ENCODE measurements at places on chromosomes 4 and X.

GRCh38 chrX:27998666-27999065 is 17.4 kb upstream of the DCAF8L1 start:
- no peak for DNase-seq

- no peak for DNase-seq
Measured at GRCh38 chrX:129980001-129980401, 2.4 kb upstream of the BCORL1 start.

DNA sequence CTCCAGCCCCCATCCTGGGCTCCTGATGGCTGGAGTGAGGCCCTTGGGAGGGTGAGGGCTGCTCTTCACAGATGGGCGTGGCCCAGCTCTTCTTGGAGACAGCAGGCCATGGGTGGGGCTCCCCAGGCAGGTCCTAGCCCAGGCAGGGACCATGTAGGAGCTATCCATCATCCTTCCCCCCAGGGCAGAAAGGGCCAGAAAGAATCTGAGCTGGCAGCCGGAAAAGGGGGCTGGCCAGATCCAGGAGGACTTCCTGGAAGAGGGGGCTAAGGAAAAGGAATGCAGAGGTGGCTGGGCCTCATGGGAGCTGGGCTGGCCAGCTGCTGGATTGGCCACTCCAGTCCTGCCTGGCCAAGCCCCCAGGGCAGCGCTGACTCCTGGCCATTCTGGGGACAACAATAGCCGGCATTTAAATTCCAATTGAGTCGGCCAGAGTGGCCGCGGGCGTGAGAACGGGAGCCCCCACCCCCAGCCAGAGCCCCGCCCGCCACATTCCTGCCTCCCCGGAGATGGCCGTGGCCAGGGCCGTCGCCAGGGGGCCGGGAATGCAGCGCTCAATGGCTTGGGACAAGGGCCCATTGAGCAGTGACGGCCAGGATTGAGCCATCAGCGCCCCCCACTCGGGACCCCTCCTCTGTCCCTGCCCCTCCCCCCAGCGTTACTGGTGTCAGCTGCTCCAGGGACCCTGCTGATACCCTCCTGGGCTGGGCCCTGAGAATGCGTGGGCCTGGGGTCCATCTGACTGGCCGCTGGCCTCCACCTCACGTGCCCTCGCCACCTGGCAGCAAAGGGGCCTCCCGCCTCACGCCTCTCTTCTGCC is 15.1 kb upstream of the FGFR3 start:
- DNase-seq: no peak

DNA sequence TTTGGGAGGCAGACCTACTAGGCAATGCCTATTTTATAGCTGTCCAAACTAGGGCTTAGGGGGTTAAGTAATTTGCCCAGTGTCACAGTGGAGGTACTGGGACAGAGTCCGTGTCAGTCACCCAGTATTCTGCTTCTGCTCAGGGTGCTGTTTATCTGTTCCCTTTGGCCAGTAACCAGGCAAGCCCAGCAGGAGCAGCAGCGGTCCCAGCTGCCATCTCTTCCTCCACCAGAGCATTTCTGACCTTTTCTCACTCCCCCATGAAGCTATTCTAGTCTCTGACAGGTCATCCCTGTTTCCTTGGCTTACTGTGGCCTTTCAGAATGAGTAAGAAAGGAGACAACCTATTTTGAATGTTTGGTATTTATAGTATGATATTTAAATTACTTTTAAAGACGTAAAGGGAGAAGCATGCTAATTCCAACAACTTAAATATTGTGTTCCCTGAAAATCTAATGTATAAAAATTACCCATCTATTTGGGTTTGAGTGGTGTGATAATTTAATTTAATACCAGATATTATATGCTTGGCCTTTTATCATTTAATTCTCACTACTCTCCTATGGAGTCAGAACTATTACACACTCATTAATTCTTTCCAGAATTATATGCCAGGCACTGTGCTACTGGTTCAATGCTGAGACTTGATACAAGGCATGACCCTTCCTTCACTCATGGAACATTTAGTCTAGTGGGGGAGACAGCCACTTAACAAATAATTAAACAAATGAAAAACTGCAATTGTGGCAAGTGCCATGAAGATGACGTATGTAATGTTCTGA is 60.6 kb downstream of the RPS6KA3 start:
- DNase-seq: no peak

DNA sequence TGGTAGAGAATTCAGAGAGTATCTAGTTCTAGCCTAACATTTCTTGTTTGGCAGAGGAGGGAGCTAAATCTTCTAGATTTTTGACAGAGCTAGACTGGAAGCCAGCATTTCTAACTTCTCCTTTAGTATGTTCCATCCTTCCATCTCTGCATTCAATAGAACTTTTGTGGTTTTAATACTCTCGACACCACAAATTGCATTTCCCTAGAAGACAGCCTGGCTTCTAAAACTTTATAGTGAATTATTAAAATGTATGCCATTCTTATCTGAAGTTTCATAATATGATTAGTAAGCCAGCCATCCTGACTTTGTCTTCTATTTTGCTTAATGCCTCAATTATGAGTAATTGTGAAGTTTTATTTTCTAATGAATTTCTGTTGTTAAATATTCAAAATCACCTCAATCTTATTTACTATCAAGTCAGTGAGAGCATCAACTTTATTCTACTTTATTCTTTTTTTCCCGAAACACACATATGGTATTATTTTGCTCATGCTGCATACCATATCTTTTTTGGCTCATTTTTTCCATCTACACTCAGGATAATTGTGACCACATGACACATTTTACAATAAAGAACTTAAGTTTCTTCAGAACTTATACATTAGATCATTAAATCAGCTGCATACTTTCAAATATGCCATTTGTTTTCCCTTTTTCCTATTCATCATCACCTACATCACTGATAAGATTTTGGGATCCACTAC is 30.2 kb downstream of the EDNRA start:
- DNase-seq: no peak

GRCh38 chr4:106366026-106366425 is 2.6 kb downstream of the GIMD1 start:
- DNase-seq: no peak

GRCh38 chr4:23911675-23912455 is 22.0 kb upstream of the PPARGC1A start:
- DNase-seq: no peak

DNA sequence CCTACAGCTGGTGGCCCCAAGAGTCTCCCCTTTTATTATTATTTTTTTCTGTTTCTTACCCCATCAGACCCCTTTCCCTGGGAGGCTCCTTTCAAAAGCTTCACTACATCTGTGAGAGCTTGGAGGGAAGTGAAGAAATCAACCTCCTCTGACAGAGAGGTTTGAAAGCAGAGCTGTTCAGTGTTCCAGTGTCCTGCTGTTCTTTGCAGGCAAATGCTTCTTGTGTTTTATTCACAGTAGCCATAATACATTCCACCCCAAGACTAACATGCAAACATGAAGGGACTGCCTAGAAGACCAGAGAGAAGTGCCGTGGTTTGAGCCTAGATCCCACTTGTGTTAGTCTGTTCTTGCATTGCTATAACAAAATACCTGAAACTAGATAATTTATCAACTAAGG is 192.1 kb downstream of the PTTG2 start:
- DNase-seq: no peak

DNA sequence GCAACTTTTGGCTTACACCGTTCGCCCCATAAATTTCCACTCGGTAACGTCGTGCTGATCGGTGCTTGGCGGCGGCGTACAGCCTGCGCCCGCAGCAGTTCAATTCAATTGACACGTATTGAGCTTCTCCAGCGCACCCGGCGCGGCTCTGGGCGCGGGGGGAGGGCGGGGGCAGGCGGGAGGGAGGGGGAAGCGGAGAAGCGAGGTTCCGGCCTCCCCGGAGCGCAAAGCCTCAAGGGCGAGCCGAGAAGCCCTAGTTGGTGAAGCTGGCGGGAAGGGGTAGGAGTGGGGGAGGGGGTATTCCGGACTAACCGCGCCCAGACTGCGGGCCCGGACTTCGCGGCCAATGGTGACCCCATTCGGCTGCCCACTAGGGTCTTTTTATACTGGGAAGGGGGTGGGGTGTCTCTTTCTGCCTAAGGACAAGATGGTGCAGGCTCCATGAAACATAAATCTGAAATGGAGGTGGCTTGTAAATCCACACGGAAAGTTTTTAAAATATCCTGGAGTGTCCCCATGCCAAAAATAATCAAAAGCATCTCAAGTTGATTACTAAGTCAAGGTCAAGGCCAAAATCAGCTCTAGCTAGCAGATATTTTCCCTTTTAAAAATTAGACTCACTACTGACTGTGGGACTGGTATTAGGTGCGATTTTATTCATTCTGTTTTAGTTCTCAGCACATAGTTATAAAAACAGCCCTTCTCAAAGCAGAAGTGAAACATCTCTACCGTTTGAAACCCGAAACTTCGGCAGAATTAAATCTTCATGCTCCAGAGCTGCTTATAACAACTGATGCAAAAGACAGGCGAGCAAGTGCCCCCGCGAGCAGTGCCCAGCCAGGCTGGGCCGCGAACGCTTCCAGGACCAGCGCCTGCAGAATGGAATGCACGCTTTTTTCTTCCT is 1.5 kb upstream of the BCOR start:
- no peak for DNase-seq

GRCh38 chr4:4873203-4873602 is 13.7 kb downstream of the MSX1 start:
- DNase-seq: peak; percentile 31

DNA sequence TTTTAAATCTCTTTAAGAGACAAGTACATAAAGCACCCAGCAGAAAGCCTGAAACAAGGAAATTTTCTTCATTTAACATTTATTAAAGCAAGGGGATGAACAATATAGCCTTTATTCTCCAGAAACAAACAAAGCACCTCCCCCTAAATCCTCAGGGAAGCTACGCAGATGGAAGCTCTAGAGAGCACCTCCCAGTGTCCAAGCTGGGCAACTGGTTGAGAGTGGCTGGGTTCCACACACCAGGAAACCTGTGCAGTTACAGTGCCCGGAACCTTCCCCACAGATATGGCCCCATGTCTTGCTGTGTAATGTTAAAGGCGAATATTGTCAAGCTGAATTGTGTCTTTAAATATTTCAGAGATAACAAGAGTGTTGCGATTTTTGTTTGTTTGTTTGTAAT is 8.9 kb upstream of the TRIML1 start:
- DNase-seq: no peak

GRCh38 chr4:78002260-78002659 is 54.9 kb upstream of the FRAS1 start:
- DNase-seq: no peak

DNA sequence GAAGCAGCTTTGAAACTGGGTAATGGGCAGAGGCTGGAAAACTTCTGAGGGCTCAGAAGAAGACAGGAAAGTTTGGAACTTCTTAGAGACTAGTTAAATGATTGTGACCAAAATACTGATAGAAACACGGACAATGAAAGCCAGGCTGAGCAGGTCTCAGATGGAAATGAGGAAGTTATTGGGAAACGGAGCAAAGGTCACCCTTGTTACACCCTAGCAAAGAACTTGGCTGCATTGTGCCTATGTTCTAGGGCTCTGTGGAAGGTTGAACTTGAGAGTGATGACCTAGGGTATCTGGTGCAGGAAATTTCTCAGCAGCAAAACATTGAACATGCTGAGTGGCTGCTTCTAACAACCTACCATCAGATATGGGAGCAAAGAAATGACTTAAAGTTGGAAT is 50.8 kb upstream of the FBXW7 start:
- DNase-seq: peak; percentile 22

GRCh38 chrX:141791856-141792255 is 46.3 kb upstream of the MAGEC3 start:
- DNase-seq: no peak

DNA sequence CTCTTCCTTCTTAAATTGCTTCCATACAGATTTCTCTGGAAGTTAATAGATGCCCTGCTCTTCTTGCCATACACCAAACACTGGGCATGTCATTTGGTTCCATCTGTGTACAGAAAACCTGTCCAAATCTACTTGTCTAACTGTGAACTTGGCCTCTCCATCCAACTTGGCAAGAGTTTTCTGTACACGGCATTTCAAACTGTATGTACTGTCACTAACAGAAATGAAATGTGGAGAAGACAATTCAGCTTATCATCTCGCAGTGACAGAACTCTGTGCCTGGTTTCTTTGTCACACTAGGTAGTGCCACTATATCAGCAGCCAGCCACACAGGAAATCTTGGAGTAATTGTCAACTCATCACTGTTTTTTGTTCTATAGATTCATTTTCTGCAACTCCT is 58.2 kb downstream of the CXXC4 start:
- no peak for DNase-seq

DNA sequence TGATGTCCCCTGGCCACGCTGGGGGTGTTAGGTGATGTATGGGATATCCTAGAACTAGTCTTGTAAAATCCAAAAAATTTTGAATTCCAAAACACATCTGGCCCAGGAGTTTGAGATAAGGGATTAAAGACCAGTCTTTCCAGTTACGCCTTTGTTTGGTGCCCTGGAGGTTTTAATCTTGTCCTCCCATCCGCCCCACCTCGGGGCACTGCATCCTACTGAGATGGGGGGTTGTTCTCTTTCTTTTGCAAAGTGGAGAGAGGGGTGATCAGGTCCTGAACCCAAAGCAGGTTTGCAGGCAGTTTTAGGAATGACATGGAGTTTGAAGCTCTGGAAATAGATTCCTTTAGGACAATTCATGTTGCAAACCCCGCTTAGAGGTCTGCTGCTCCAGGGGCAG is 1.8 kb downstream of the SUV39H1 start:
- DNase-seq: no peak

GRCh38 chrX:39513836-39514235 is 583.9 kb downstream of the BCOR start:
- DNase-seq: no peak

- no peak for DNase-seq
Measured at GRCh38 chrX:47180346-47180745, 13.3 kb upstream of the UBA1 start.

- DNase-seq: no peak
Measured at GRCh38 chr4:34466411-34466810, 1777.9 kb downstream of the ARAP2 start.

DNA sequence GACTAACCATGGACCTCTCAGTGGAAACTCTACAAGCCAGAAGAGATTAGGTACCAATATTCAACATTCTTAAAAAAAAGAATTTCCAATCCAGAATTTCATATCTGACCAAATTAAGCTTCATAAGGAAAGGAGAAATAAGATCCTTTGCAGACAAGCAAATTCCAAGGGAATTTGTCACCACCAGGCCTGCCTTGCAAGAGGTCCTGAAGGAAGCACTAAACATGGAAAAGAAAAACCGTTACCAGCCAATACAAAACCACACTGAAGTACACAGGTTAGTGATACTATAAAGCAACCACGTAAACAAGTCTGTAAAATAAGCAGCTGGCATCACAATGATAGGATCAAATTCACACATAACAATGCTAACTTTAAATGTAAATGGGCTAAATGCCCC is 156.6 kb downstream of the FAM13A start:
- no peak for DNase-seq

- DNase-seq: peak; percentile 35
Measured at GRCh38 chr4:153471698-153472093, 5.5 kb downstream of the TMEM131L start.

DNA sequence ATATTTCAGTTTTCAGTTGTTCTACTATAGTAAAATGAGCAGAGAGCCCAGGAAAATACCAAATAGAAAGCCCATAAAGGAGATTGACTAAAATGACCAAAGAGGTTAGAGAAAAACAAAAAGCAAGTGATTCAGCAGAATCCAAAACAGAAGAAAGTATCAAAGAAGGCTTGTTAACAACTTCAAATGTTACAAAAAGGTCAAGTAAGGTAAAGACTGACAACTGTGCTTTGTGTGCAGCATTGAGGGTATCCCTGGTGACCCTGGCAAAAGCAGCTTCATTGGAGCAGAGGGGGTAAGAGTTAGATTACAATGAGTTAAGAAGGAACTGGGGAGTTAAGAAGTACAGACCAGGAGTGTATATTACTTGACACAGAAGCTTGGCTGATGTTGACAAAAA is 317.9 kb downstream of the OPHN1 start:
- DNase-seq: no peak

GRCh38 chr4:4326166-4326565 is 36.1 kb downstream of the ZBTB49 start:
- no peak for DNase-seq

- no peak for DNase-seq
Measured at GRCh38 chrX:118211891-118212816, 95.5 kb upstream of the KLHL13 start.
